ENCODE measurements at places on chromosomes 7 and 10.

DNA sequence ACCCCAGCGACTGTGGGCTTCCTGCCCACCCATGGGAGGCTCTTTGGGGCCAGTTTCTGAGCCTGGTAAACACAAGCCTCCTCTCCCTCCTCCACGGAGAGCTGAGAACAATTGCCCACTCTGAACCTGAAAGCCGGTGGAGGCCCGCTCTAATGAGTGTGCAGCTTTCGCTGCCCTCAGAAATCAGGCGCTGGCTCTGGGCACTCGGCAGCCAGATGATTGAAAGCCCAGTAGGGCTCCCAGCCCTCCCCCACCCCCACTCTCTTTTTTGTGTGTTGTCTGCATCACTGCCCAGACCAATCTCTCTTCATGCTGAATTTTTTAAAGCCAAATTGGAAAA lies 438.9 kb downstream of the RPS24 start:
- DNase-seq: no peak

DNA sequence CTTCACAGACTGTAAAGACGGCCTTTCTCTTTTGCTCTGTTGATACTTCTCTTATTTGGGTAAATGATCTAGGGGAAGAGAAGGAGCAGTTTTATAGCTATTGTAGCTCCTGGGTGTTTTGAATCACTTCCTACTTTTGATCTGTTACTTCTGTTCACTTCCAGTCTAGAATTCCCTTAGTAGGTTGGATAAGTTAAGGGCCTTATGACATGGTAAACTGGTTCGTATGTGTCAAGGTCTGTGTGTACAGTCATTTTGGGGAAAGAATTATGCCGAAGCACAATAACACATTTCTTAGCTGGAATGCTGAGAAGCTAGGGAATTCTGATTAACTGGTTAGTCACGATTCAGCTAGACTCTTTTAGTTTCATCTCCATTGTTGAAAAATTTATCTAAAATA lies 8.1 kb downstream of the DENND10 start:
- no peak for DNase-seq

DNA sequence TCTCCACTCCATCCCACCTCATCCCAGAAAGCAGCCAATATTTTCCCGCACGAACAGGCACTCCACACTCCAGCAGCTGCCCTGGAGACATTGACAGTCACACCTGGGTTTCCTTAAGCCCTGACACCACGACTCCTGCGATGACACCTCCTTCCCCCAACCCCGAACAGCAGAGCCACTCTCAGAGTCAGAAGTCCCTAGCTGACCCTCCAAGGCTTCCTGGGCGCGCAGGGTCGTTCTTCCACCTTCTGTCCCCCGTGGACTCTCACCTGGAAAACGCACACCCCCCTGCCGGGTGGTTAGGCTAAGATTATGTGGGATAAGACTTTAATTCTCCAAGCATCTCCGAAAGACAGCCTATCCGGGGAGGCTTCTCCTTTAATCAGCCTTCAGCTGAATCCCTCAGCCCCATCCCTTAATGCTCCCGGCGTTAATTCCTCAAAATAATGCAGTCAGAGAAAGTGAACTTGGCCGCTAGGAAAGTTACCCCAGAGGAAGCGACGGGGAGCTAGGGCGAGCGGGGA lies 1.1 kb downstream of the DENND11 start:
- no peak for DNase-seq

DNA sequence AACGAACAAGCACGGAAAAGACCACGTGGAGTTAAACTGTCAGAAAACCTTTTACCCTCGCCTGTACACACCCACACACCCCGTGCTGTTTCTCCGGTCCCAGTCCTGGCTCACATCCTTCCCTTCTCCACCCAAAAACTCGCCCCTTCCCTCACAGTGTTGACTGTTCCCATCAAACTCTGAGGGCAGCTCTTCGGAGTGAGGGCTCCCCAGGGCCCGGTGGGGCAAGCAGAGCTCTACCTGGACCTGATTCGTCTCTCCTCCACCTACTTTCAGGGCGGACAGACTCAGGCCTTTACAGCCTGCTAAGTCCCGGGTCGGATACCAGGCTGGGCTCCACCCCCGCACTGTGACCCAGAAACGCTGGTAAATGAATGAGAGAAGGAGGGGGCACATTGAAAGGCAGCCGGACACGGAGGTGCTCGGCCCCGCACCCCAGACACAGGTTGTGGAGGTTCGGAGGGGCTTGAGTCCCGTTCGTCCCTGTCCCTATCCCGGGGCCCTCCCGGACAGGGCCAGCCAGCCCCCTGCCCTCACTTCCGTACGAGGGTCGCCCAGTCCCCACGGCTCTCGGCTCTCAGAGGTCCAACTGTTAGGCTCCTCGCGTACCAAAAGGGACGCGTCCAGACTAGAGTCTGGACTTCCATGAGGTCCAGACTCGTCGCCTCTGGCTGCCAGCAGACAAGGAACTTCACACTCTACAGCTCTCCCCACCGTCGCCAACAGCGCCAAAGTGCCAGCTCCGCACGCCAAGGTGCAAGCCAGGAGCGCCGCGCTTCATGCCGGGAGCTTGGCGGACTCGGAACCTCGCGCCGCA lies 31.7 kb upstream of the ASL start:
- DNase-seq: no peak

DNA sequence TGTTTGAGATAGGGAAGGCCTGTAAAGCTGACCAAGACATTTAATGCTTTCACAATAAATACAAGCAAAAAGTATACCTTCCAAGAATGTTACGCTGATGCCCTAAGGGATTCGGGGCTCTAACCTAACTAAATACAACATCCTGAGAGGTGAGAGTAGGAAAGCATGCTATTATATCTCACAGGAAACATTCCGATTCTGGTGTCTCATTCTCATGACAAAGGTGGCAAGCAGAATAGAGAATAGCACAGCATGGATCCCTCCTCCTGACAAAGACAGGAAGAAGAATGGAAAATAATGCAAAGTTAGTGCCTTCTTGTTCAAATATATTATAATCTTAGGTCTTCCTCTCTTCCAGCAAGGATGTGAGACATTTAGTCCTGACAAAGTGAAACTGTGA lies 504.3 kb downstream of the TFEC start:
- no peak for DNase-seq

GRCh38 chr7:34973400-34973760 lies 63.9 kb downstream of the DPY19L1 start:
- DNase-seq: no peak

GRCh38 chr10:124344266-124344590 lies 74.5 kb downstream of the OAT start:
- DNase-seq: no peak

DNA sequence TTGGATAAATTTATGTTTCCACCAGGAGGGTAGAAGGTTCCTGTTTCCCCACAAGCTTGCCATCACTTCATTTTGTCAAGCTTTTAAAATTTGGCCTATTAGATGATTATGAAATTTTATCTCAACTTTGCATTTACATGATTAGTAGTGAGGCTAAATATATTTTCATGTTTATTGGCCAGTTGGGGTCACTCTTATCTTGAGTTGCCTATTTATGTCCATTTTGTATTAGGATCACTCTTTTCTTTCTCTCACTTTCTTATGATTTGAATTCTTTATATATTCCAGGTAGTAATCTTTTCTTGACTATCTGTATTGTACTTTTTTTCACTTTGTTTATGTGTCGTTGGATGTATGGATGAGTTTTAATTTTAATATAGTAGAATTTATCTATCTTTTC lies 218.6 kb upstream of the SLC26A5 start:
- DNase-seq: no peak

- no peak for DNase-seq
Measured at GRCh38 chr7:47669901-47670384, 88.0 kb upstream of the TNS3 start.

DNA sequence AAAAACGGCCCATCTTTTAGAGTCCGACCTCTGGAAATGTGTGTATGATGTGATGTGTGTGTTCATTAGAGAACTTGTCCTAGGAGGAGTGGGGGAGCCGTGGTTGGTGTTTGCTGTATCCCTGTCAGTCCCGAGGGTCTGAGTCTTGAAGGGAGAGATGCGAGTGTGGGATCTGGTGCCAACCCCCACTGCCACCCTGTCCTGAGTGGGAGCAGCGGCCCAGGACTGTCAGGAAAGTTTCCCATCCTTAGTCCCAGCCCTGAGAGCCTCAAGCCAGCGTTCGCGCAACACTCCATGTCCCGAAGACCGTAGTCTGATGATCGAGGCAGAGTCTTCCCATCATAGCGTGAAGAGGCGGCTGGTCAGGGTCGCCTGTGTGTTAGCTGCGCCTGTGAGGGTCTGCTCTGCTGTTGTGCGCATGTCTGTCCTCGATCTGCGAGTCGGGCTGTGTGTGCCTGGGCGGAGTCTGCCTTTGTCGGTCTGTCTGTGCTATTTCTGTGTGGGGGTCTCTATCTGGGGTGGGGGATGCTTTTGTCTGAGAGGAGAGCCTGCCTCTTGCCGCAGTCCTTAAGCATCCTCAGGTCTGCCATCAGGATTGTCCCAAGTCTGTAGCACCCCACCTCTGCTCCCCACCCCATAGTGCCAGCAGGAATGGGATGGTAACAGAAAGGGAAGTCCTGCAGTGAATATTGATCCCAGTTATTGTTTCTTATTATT lies 514 bp upstream of the CHAT start:
- DNase-seq: no peak

DNA sequence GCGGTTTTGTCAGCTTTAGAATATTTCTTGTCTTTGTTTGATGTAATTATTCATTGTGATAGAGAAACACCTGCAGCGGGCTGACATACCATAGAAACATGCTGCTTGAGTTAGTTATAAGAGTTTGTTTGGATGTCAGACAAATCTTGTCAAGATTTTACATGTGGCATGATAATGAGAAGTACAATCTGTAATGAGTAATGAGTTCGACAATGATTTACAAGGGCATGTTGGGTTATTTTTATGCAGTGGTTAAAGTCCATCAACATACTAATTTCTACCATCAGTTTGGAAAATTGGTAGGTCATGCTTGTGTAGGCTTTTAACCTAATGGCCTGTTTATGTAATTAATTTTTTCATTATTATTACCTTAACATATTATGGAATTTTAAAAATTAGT lies 31.3 kb downstream of the FZD1 start:
- DNase-seq: no peak

DNA sequence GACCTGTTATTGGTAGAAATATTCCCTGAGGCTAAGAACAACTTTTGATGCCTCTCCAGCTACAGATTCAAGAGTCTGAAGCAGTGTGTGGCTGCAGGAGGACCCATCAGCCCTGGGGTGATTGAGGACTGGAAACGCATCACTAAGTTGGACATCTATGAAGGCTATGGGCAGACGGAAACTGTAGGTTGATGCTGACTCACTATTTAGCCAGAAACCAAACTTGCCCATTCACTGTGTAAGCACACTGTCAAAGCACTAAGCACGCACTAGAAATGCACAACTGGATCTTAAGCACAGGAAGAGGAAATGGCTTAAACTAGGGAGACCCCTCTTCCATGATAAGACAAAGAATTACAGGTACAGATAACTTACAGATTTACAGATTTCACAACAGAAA lies 20.8 kb downstream of the ACSM6 start:
- DNase-seq: no peak

- no peak for DNase-seq
Measured at GRCh38 chr7:5567790-5568189, 144.2 kb upstream of the TNRC18 start.

GRCh38 chr7:136138991-136139390 lies 161.8 kb upstream of the MTPN start:
- DNase-seq: no peak

DNA sequence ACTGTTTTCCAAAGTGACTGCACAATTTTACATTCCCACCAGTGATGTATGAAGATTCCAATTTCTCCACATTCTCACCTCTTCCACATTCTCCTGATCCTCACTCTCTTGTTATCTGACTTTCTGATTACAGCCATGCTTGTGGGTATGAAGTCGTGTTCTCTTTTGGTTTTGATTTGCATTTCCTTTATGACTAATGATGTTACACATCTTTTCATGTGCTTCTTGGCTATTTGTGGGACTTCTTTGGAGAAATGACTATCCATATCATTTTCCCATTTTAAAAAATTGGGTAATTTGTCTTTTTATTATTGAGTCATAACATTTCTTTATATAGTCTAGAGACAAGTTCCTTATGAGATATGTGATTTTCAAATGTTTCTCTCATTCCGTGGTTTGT lies 10.5 kb upstream of the GIMAP8 start:
- no peak for DNase-seq

- DNase-seq: no peak
Measured at GRCh38 chr10:47340608-47341170, 7.5 kb upstream of the RBP3 start.

DNA sequence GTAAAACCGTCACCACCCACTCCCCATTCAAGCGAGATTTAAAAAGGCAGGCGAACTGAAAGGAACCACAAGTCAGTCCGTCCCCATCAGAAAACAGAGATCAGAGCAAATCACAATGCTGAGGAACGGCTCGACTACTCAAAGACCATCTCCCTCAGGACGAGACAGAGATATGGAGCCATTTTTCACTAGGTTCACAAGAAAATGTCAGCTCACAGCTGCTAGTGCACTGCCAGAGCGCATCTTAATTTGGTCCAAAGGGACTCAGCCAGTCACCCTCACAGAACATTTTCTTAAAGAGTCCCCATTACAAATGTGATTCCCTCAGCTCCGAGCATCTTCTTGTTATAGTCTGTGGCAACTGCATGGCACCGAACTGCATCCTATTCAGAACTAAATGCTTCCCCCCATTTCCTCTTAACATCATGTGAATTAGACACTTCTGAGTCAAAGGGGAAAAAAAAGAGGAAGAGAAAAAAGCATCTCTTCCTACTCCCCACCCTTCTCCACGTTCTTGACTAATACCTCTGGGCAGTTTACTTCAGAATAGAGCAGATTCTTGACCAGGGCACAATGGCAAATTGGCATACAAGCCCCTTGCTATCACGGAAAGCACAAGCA lies 683.9 kb downstream of the MAGI2 start:
- DNase-seq: no peak

GRCh38 chr10:129134371-129134770 lies 332.7 kb upstream of the MGMT start:
- no peak for DNase-seq

DNA sequence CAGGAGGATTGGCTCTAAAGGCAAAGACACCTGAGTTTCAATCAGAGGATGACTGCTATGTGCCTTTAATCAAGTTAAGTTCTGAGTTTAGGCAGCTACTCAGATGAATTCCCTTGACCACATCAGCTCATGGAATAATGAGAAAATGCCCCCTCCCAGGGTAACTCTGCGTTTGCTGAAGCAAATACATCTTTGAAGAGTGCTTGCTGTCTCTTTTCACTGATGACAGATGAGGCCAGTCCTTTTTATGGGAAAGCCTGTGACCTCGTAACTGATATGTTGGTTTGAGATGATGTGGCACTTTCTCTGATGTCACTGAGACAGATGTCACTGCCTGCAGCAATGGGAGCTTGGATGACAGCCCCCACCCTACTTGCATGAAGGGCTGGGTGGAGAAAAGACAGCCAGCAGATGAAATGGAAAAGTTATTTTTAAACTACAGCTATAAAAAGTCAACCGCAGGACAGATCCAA lies 43.7 kb upstream of the DGKI start:
- DNase-seq: no peak

GRCh38 chr7:32618987-32619386 lies 123.7 kb downstream of the AVL9 start:
- no peak for DNase-seq

- no peak for DNase-seq
Measured at GRCh38 chr7:11168650-11169170, 195.0 kb downstream of the PHF14 start.
